ENCODE measurements at places on chromosomes 12 and 14.

GRCh38 chr12:60176891-60177290 is 581.1 kb downstream of the SLC16A7 start:
- DNase-seq: no peak

DNA sequence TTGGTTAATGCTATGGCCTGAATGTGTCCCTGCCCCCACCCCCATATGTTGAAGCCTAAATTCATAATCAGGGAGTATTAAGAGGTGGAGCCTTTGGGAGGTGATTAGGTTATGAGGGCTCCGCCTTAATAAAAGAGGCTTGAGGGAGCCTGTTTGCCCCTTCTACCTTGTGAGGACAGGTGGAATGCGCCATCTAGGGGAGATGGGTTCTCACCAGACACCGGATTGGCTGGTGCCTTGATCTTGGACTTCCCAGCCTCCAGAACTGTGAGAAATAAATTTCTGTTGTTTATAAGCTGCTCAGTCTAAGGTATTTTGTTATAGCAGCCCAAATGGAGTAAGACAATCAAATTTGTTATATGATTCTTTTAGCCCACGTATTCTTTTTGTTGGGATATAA is 148.3 kb downstream of the PTCSC3 start:
- no peak for DNase-seq

DNA sequence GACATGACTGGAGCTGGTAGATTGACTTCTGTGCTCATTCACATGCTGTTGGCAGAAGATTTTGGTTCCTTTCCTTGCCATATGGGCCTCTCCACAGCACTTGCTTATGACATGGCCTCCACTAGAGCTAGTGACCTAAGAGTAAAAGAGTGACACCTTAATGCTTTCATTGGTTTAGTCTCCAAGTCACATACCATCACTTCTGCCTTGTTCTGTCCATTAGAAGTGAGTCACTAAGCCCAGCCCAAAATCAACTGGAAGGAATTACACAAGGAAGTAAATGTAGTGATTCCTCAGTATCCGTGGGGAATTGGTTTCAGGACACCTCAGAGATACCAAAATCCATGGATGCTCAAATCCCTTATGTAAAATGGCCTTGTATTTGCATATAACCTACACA is 81.3 kb downstream of the PPHLN1 start:
- DNase-seq: no peak

DNA sequence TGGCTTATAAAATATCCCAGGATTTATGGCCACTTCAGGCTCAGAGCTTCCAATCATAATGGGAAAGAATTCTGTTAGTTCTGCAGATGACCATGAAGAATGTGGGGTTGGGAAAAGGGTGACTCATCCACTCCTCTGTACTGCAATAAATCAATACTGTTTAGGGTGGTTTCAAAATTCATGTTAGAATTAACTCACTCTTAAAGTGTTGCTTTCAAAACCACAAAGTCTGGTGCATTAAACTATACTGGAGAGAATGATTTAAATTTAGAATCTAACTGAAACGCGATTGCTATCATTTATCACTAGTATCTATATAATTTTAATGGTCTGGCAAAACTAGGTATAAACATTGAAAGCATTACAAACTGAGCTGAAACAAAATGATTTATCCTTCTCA is 798 bp downstream of the CCDC198 start:
- no peak for DNase-seq

DNA sequence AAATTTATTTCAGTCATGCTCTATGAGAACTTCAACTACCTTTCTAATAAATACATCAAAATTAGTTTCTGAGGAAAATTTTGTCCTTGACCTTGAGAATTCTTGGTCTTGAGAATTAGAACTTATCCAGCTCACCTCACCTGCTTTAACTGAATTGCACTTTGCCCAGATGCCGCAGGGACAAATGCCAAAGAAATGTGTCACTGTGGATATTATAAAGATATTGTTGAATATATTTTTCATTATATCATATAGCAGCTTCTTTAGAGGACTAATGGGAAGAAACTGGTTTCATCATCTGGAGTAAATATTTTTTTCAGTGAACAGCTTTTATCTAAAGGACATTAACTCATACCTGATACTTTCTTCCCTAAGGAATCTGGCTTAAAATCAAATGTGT is 54.1 kb downstream of the LRP6 start:
- no peak for DNase-seq

- no peak for DNase-seq
Observed at GRCh38 chr14:61183196-61183885, 97.8 kb downstream of the TMEM30B start.

- DNase-seq: no peak
Observed at GRCh38 chr14:97824218-97824617, 1027.0 kb downstream of the VRK1 start.

DNA sequence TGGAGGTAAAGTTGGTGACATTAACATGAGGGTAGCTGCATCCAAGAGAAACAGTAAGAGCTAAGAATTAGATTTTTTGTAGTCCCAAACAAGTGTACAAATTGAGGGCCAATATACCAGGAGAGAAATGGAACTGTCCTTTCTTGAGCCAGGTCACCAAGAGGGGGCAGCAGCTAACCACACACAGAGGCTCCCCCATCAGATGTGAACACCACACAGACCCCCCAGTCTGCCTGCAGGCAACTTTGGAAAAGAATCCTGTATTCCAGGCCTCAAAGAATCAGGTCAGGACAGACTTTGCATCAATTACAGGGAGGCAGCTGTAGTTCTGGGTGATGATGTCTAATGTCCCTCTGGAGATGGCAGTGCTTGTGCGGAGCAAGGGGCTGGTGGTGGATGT is 77.9 kb downstream of the SPTB start:
- no peak for DNase-seq

DNA sequence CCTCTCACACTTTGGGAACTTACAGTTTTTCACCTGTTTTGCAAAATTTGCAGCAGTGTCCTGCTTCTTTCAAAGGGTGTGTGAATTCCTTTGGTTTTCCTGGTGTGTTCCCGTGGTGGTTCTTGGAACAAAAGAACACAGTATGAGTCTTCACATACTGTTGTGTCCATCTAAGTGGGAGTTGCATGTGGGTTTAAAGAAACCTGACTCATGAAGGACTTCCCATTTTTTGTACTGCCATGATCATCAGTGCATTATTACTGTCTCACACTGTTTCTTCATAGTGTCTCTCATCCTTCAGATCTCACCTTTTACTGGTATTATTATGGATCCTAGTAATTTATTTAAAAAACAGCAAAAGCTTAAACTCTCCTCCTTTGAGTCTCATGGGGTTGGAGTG is 3.8 kb upstream of the GZMH start:
- DNase-seq: no peak

DNA sequence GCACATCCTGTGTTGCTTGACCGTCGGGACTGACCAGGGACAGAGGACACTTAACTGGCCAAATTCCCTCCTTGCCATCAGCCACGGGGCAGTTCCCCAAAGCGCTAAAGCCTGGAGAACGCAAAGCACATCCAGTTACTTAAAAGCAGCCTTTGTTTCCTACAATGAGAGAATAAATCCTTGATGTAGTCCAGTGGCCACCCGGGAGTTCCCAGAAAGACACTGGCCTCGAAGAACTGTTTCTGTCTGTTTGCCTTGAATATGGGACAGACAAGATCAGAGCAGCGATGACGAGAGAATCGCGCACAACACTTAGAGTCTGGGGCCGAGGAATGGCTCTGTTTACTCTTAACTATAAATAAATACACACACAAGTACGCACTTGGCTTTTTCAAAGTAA is 102.2 kb downstream of the TNFAIP2 start:
- DNase-seq: no peak

DNA sequence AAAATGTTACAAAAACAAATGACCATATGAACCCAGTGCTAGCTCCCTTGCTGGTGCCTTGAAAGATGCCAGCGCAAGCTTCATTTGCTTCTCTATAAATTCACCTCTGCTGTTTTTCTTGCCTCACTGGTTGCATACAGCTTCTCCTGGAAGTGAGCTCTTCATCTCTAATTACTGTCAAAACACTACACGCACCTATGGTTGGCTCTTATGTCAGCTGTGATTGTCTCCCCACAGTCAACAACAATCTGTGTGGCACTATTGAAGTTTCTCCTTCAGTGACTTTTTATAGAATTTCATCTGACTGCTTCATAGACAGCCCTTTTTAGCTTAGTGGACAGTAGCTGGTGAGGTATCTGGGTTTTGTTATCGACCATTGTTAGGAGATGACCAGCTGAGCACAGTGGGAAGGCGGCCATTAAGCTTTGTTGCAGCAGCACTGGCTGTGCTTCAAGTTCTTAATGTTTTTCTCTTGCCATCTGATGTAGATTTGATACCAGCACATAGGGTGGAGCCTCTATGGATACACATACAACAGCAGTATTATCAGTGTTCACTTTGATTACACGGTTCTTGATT is 131.8 kb downstream of the KITLG start:
- no peak for DNase-seq

- no peak for DNase-seq
Observed at GRCh38 chr12:49068879-49069506, 786 bp downstream of the RHEBL1 start.

DNA sequence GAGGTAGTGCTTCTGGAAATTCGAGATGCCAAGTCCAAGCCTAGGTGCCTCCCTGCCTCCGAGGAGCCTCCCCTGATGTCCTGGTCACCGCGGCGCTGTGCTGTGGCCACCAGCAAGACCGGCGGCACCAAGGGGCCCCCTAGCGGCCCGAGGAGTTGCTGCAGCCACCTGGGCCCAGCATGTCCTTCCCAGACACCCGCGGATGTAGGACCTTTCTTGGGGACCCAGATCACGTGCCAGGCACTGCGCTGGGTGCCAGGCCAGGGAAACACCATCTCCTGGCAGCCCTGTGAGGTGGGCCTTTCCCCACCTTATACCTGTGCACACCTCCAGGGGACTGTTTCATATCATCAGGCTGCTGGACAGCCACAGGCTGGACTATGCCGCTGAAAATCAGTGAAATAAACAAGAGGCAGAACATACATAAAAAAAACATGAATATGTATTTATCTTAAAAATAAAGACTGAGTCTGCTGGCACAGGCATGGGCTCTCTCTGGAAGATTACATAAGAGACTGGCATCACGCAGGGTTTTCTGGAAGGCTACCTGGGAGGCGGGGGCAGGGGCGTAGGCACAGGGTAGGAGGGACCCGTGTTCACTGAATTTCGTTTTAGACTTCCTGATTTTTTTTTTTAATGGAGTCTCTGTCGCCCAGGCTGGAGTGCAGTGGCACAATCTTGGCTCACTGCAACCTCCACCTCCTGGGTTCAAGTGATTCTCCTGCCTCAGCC is 15.9 kb upstream of the HHIPL1 start:
- DNase-seq: peak; percentile 77

- DNase-seq: no peak
Observed at GRCh38 chr14:73269729-73270531, 32.6 kb downstream of the PAPLN start.

- no peak for DNase-seq
Observed at GRCh38 chr14:98974113-98974512, 297.9 kb downstream of the BCL11B start.

- no peak for DNase-seq
Observed at GRCh38 chr14:94888121-94888520, 118.2 kb upstream of the GSC start.

- DNase-seq: no peak
Observed at GRCh38 chr12:45077251-45077650, 26.4 kb upstream of the DBX2 start.

DNA sequence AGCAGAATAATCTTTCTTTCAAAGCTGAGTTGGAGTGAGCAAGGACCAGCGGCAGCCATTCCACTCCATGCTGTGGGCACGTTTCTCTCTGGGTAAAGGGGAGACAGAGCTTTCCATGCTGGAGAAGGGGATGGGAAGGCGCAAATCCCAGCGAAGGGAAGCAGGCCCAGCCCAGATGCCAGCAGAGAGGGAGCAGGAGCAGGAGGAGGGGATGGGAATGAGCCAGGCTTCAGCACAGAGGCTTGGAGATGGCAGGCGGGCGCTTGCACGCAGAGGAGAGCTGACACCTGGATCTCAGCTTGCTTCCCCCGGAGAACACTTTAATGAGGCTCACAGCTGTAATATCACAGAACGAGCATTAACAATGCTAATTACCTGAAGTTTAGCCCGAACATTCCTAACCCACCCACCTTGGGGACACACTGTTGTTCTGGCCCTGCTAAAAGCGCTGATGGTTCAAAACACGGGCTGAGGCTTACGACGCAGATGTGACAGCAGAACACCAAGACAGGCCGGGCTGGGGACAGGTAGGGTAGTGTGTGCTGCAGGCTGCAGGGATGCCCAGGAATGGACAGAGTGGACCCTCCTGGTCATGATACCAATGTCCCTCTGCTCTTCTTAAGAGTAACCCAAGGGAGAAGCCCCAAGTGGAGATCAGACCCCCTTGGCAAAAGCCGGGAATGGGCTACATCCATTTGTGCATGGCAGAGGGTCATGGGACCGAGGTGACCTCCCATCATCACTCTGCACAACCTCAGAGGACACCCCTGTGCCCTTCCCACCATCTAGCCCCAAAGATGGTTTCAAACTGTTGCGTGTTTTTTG is 288.6 kb downstream of the DPF3 start:
- no peak for DNase-seq

DNA sequence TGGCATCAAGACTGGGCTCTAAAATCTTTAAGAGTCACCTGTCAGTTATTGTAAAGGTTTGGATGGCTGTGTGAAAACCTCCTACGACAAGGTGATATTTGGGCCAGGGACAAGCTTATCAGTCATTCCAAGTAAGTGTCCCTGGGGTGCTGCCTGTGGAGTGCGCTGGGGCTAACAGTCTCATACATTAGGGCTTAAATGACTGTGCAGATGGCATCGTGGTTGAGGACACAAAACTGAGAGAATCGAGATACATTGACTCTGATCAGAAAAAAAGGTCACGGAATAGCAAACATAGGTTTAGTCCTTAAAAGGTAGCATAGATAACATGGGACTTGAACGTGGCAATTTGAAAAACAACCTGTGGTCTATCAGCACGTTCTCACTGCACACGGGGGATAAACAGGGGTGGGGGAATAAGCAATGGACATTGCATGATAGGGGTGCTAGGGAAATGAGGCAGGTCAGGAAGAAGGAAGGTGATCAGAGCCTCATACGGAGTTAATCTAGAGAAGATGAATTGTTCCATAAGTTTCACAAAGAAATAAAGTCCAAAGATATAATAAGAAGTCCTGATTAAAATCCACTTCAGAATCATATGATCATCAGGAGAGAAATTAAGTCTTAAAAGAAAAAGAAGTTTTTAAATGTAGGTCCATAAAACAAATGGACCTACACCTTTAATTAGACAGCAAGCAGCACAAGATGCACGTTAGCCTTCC is 100.3 kb downstream of the DAD1 start:
- DNase-seq: no peak

GRCh38 chr14:104510216-104510615 is 69.3 kb upstream of the C14orf180 start:
- DNase-seq: no peak

DNA sequence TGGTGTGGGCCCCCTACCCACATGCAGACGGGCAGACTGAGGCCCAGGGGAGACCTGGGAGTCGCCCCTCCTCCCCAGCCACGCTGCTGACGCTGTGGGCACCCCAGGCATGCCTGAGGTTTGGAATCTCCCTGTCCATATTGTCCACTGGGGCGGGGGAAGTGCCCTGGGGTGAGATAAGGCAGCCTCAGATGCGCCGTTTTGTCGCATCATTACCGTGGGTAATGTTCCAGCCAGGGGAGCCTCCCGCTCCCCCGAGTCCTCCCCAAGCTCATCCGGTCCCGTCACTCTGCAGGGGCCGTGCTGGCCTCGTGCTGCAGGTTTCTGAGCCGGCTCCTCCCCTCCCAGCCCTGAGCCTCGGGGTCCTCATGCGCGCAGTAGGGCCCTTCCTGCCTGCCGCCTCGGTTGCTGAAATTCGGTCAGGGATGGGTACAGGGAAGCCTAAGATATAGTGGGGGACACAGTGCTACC is 11.4 kb downstream of the INF2 start:
- DNase-seq: no peak

Measured in RWPE2 (cell line).